ENCODE measurements at places on chromosomes 5 and 9.
A peak's percentile ranks its signal among the peaks of the same experiment; 100 is the strongest.

DNA sequence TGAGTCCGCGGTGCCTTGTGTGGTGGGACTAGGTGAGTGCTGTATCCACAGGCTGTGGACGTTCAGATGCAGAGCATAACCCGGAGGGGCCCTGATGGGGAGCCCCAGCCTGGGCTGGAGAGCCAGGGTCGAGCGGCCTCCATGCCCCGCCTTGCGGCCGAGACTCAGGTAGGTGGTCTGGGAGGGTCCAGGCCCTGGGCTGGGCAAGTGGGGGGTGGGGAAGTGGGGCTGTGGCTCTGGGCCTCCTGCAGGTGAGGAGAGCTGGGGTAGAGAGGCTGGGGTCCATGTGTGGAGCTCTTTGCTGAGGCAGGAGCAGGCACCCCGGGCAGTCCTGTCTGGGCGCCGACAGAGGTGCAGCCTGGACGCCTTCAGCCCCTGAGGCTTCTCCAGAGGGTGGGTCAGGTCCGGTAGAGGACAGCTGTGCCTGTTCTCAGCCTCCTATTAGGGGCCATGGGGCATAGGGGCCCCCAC lies 241.1 kb downstream of the CACNA1B start:
- no peak for DNase-seq

- no peak for DNase-seq
Observed at GRCh38 chr5:18798058-18798457, 1163.8 kb downstream of the TAF11L14 start.

GRCh38 chr5:108421713-108422112 lies 39.8 kb upstream of the FBXL17 start:
- no peak for DNase-seq

DNA sequence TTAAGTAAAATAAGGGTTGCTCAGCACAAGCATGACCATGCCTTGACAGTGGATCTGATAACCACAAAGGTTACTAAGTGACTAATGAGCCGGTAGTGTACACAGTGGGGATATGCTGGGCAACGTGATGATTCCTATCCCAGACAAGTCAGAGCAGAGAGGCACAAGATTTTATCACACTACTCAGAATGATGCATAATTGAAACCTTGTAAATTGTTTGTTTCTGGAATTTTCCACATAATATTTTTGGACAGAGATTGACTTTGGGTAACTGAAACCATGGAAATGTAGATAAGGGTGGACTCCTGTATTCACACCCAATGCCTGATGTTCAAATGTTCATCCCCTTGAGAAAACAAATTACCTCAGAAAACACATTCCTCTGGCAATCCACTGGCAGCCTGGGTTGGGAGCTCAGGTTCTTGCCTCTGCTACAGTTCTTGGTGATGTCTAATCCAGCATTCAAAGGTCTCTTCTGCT lies 16.2 kb upstream of the ERAP1 start:
- DNase-seq: peak; percentile 46

- no peak for DNase-seq
Observed at GRCh38 chr5:62572918-62573514, 5.6 kb upstream of the LRRC70 start.

GRCh38 chr5:171837522-171837921 lies 51.9 kb downstream of the SMIM23 start:
- no peak for DNase-seq

GRCh38 chr9:112669326-112669725 lies 48.6 kb downstream of the INIP start:
- DNase-seq: no peak

DNA sequence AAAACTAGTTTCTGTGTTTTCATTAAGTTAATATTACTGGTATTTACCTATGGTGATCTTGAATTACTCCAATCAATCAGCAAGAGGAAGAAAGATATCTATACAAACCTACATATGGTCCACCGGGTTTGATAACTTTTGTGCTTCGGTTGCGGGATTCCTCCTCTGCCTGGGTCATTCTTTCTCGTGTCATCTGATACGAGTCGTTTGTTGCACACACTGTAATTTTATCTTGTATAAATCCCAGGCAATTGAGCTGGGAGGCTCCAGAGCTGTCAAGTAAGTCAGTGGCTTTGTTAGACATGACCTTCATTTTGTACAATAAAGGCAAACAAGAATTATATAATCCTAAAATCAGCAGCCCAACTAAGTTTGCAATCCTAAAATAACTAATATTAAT lies 48.0 kb downstream of the ELL2 start:
- no peak for DNase-seq

DNA sequence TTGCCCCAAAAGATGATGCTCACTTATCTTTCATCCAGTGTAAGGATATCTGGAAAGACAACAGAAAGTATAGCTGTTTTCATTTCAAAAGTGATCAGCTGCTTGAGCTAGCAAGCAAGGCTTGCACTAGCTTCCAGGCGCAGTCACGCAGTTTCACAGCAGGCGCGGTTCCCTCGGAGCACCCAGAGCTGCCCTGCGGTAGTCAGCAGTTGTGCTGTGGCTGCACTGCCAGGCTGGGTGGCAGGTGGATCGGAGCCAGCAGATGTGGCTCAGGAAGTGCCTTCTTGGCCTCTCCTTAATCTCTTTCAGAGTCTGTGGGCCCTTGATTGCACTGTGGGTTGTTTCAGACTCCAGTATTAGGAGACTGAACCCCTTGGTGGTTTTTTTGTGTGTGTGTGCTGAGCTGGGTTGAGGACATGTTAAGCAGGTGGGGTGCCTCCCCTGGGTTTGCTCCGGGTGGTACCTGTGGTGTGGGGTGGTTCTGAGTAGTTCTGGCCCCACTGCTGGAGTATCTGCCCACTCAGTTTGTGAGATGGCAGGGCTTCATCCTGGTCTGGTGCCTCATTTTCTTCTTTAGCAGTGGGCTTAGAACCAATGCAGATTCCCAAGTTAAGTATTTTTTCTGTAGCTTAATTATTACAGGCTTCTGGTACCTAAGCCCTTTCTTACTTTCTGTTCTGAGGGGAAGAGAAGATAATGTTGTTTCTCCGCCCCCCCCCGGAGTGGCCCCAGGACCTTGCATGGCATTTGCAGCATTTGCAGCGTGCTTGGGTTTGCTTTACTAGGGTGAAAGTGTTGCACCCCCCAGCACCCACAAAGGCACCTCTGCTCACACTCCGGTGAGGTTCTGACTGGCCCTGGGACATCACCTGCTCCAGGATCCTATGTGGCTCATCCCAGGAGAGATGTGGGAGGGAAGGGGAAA lies 16.4 kb downstream of the TENT4A start:
- peak; percentile 74 for DNase-seq

- DNase-seq: no peak
Observed at GRCh38 chr5:140176031-140176387, 1.0 kb downstream of the CYSTM1 start.

DNA sequence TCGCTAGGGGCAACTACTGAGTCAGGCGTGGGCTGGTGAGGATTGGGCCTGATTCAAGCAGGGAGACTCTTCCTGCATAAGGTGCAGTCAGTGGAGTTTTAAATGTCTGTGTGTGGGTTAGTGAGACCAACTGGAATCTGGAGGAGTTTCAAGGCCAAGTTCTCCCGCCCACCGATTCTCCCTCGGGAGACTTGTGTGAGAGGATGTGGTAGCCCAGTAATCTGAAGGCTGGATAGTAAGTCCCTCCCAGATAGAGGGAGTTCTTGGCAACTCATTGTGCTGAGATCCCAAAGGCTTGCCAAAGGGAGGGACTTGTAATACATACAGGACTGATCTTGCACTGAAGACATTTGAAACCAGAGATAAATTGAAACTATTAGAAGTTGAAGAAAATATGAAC lies 51.8 kb downstream of the WDR36 start:
- no peak for DNase-seq

DNA sequence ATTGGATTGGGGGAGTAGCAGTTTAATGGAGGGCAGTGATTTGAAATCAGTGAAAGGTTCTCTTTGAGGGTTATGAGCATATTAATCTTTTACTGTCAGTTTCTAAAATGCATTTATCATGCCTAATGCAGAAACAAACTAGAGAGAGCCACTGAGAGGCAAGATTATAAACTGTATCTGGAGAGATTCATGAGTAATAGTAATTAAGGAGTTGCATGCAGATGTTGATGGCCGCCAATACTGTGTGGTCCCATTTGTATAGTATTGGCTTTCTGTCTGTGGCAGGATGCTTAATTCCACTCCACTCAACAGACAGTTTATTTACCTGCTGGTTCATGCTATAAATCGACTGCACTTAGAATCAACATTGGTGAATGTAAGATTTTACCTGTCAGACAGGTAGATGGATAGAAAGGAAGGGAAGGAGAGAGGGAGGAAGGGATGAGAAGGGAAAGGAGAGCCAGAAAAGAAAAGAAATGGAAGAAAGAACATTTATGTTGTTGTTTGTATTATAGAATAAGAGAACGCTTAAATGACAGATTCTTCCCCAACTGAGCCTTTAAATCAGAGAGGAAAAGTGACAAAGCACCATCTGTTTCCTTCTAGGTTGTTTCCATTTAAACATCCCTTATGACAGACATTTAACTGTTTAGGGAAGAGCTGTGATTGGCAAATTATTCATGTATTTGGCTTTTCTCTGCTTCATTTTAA lies 146.5 kb downstream of the PAM start:
- no peak for DNase-seq

DNA sequence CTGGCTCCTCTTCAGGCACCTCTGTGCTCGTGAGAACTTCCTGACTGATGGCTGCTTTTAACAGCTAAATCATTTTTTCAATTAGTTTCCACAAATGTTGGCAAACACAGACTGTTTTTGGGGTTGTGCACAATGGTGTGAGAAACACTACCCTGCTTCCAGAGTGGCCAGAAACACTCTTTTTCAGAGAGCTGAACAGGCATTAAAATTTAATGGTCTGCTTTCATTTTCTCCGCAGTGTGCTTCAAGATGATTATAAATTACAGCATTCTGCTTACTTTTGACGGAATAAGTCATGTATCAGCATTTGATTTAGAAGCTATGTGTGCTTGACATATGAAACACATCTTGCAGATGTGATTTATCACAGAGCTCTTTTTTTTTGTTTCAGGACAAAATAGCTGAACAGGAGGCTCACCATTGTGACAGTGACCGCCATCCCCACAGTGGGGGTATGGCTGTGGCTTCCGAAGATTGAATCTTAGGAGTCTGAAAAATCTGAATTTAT lies 454.5 kb upstream of the ZNF608 start:
- DNase-seq: no peak

GRCh38 chr5:142971303-142972013 lies 201.3 kb downstream of the ARHGAP26 start:
- DNase-seq: no peak

- DNase-seq: no peak
Observed at GRCh38 chr9:86187121-86187520, 72.3 kb downstream of the C9orf153 start.

DNA sequence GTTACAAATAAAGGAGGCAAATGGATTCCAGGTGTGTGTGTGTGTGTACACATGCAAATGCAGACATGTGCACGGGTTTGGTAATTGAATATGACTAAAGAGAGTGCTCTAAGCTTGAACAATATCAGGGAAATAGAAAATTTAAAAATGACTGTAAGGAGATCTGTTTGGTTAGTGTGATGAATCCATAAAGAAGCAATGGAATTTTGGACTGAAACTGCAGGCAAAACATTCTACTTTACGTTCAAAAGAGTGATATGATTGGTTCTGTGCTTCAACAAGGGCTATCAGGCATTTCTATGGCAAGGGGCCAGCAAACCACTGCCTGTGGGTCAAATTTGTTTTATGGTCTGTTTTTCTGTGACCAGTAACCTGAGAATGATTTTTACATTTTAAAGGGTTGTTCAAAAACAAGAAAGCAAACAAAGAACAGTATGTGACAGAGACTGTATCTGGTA lies 332.8 kb upstream of the KLF9 start:
- no peak for DNase-seq

DNA sequence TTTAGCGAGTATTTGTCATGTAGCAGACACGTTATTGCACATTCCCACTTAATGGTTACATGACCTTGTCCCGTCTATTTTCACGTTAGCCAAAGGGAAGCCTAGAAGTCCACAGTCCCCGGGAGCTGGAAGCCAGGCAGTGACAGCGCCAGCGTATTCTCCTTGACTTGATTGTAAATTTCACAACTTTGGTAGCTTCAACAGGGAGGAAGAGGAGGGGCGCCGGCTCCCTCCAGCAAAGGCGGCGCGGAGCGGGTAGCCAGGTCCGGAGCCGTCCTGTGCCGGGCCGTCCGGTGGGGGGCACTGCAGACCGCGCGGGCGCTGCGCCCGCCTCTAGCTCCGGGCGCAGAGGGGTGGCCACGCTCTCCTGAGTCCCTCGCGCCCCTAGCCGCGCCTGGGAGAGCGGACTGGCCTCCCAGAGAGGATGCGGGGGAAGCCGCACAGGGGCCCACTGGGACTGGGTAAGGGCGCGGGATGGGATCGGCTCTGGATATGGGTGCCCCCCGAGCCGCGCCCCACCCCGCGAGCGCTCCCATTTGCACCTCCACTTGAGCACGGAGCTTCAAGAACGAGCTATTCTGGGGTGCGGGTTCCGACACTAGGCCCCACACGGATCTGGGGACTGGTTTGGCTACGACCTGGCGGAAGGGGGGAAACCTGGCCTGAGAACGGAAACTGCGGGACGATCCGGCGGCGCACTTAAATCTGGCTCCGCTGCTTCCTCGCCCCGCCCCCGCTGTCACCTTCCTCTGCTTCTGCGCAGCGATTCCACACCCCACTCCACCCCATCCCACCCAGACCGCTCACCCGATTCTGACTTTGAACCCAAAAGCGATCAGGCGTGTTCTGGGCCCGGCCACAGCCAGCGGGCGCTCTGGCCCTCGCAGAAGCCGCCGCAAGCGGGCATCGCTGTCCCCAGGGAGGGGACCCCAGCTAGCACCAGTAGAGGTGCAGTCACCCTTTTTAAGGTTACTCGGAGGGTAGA lies 23.8 kb downstream of the KLF4 start:
- peak; percentile 45 for DNase-seq

DNA sequence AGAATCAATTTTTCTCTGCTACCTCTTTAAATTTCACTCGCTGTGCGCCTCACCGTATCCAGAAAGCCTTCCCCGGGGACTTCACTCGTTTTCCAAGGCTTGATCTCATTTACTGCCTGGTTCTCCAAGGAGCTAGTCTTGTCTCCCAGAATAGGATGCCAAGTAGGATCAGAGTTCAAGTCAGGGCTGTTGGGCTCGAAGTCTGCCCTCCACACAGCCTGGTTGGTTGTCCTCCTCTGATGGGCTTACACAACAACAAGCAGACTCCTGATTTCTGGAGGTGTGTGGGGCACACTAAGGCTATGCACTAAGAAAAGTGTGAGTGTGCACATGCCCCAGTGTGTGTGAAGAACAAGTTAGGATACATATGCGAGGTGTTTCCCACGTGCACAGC lies 14.0 kb upstream of the TNIP1 start:
- DNase-seq: no peak

GRCh38 chr5:137672001-137672400 lies 63.9 kb downstream of the KLHL3 start:
- no peak for DNase-seq
